ENCODE measurements at places on chromosomes 6 and 20.

GRCh38 chr6:5191722-5192121, 69.0 kb downstream of the LYRM4 start:
- DNase-seq, result no peak

DNA sequence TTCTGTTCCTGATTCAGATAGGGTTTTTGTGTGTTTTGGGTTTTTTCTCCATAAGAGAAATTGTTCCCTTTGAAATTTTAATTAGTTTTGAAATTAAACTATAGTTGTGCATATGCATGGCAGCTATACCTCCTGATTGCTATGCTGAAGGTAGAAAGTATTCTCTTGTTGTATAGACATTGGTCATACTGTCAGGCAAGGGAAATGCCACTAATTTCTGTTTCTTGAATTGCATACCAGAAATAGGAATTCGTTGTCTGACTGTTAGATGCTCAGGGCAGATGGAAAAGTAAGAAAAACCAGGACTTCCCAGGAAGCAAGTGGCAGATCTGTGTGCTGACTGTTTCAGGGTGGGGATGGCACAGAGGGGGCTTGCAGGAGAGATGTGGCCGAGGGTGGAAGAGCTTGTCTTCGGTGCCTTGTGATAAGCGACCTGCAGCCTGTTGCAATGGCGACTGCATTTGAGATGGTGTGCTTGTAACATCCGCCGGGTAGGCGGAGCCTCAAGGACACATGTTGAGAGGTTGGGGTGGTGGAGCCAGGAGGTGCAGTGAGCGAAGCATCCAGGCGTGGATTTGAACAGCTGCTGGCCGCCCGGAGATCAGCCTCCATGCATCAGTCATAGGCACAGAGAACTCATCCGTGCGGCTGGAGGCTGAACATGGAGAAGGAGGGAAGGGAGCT, 42.8 kb downstream of the RREB1 start:
- DNase-seq, result peak; percentile 59

DNA sequence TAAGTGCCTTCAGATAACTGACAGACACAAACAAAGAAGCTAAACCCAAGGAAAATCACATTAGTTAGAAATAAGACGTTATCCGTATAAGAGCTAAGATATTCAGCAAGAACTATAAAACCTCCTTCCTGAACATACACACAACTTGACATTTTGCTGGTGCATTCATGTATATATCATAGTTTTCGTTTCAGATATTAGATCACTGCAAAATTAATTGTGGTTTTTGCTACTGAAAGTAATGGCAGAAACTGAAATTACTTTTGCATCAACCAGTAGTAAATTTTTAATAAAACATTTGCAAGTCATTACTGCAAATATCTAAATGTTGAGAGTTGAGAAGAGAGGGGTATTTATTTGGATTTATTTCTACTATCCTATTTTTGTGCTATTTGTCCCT, 26.1 kb upstream of the KCNQ5 start:
- no peak for DNase-seq

DNA sequence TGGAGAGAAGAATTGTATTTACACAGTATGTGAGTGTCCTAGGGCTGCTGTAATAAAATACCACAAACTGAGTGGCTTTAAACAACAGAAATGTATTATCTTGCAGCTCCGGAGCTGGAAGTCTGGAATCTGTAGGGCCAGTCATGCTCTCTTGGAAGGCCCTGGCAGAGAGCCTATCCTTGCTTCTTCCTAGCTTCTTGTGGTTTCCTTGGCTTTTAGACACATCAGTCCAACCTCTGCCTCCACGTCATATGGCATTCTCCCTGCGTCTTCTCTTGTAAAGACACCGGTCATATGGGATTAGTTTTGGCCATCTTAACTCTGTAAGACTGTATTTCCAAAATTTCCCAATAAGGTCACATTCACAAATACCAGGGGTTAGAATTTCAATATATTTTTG, 10.8 kb downstream of the FNDC1 start:
- no peak for DNase-seq

GRCh38 chr20:36225666-36226065, 10.6 kb upstream of the AAR2 start:
- no peak for DNase-seq

All from hematopoietic multipotent progenitor cell treated with erythropoietin and hydrocortisone succinate and interleukin-3 and kit ligand, for 15 days (in vitro differentiated cells).